Activated CD8-positive, alpha-beta T cell treated with anti-CD3 and anti-CD28 coated beads, Interleukin-2, amount 10 ng/mL, durations not matched to agents 7 days and 5 days (primary cell): ENCODE measurements at places on chromosomes 3 and 15.

DNA sequence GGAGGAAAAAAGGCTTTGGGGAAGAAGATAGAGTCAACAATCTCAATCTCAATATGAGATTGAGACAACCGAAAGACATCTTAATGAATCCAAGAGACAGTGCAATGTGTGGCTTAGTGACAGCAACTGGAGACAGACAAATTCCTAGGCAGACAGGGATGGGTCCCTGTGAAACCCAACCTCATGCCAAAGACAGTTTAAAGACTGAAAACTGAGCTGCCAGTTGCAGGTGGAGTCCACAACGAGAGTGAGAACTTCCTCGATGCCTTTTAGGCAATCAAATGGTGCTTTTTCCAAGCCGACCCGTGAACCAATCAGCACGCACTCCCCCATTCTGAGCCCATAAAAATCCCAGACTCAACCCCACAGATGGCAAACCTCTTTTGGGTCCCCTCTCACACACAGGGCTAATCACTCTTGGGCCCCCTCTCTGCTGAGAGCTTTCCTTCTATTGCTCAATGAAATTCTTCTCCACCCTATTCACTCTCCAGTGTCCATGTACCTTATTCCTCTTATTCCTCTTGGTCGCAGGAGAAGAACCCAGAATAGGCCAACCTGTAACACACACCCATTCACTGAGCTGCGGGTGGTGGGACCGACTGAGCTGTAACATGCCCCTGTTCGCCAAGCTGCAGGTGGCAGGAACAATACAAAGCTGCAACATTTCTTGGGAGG is 34.8 kb downstream of the ZMAT3 start:
- DNase-seq = no peak

- peak; percentile 71 for DNase-seq
Measured at GRCh38 chr15:58438956-58439355, 7.2 kb downstream of the LIPC start.

- DNase-seq = no peak
Measured at GRCh38 chr3:172231318-172231901, 192.0 kb downstream of the FNDC3B start.

DNA sequence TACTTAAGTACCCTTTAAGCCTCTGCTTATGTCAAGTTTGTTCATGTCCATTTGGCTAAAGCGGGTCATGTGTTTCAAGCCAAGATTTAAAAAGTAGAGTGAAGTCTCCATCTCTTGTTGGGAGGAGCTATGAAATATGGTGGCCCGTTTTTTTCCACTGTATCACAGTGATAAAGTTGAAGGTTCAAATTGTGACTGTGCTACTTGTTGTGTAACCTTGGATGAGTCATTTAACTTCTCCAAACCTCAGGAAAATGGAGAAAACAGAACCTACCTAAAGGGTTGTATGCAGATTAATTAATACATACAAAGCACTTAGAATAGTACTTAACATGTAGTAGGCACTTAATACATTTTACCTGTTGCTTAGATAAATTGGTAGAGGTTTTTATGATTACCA is 43.4 kb downstream of the SNAPC5 start:
- DNase-seq = no peak

DNA sequence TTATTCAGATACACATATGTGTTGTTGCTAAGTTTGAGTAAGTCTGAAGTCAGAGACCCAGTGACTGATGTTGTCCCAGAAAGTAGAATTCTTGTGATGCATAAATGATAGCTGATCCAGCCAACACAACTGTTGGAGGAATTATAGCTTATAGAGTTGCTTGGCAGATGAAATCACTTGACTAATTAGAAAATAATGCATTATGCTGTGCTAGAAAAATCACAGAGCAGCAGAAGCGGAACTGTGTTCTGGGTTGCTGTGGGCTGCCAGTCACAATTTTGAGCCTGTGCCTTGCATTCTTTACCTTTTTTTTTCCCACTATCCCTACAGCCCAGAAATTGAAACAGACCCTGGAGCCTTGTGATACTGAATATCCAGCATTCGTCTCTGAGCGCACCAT is 90.0 kb upstream of the LRTM1 start:
- no peak for DNase-seq

GRCh38 chr15:82551646-82552247 is 11.5 kb upstream of the RPS17 start:
- no peak for DNase-seq

DNA sequence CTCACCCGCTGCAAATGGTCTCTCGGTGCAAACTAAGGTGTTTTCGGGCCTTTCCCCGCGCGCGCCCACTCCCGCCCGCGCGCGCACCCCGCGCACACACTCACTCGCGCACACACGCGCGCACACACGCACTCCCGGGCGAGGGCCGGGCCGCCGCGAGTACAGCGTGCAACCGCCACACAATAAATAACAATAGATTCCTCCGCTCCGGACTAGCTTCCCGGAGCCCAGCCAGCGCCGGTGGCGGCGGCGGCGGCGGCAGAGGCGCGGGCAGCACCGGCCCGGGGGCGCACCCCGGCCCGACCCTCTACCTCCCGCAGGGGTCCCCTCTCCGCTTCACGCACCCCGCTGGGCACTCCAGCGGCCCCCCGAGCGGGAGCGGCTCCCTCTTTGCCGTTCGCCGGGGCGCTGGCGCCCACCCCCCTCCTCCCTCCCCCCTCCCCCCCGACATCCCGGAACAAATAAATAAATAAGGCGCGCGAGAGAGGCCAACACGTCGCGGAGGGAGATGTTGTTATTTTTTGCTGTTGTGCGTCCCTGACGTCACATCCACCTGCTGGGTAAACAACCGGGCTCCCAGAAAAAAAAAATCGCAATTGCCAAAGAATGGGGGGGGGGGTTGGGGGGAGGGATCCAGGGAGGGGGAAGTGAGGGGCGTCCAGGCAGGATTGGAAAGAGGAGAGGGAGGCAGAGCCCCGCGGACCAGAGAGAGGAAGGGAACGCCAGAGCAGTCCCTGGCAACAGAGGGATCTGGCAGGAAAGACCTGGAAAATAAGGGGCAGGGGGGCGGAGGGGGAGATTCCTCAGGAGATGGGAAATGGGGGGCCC is at the start of gene FOXP1:
Gene FOXP1, minus strand, starts transcription at position 163 of the 828 bp plus-strand sequence. CDS start 385,347 bp downstream, outside the sequence.
- DNase-seq = peak; percentile 72

DNA sequence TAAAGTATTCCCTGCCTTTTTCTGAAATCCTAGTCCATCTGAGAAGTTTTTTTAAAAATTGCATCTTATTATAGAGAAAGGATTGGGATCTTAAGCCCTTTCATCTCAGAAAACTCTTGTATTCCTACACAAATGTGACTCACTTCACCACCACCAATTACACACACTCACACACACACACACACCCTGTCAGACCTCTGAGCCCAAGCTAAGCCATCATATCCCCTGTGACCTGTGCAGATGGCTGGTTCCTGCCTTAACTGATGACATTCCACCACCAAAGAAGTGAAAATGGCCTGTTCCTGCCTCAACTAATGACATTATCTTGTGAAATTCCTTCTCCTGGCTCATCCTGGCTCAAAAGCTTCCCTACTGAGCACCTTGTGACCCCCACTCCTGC is 1181.9 kb downstream of the ROBO2 start:
- no peak for DNase-seq

DNA sequence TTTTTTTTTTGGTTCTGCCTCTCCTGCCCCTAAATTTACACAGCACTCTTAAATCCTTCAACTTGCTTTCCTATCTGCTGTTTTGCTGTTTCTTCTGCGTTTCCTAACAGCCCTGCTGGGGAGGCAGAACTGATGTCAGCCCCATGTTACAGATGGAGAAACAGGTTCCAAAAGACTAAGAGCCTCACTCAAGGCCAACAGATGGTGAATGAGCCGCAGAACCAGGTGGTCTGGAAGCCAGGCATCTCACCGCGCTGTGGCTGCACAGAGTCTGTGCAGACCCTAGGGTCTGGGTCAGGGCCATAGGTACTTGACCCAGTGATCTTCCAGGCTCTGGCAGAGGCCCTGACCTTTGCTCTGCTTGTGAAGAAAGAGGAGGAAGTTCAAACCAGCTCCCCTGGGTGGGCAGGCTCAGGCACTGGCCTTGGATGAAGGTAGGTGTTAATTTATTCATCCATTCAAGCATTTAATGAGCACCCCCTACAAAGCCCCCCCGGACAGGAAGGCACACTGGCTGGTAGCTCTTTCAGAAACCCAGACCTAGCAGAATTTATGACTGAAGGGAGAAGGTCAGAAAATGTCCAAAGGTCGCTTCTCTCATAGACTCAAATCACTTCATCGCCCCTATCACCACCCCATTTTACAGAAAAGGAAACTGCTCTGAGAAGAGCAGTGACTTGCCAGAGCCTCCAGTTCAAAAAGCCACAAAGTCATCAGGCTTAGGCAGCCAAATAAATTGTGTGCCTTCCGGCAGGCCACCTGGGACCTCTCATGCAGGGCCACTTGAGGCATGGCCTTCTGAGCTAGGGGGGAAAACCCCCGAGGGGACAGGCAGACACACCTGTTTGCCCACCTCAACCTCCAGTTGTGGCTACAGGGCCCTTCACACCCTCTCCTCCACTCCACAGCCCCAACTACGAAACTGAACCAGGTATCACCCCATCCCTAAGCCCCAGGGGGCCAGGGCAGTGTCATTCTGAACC is 2.7 kb downstream of the CHDH start:
- no peak for DNase-seq

- no peak for DNase-seq
Measured at GRCh38 chr3:106299300-106300098, 430.7 kb upstream of the CBLB start.

GRCh38 chr3:142819179-142819578 is 69.7 kb downstream of the PCOLCE2 start:
- no peak for DNase-seq

DNA sequence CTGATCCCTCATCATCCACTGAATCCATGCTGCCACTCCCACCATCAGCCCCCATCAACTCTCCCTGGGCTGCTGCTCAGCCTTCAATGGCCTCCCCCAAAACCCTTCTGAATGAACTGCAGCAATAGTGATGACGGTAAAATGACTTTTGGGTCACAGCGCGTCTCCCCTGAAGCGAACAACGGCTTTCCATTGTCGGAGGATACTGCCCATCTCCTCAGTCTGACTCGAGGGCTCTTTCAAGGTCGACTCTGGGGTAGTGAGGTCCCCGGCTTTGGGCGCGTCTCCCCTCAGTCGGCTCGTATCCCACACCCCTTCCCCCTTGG is 57.2 kb upstream of the ZBTB38 start:
- no peak for DNase-seq

- peak; percentile 90 for DNase-seq
Measured at GRCh38 chr15:74127255-74127953, 3.0 kb upstream of the ISLR2 start.

- DNase-seq = no peak
Measured at GRCh38 chr3:17605032-17605431, 137.4 kb downstream of the TBC1D5 start.

- no peak for DNase-seq
Measured at GRCh38 chr3:162103808-162104207, 607.2 kb downstream of the OTOL1 start.

- DNase-seq = no peak
Measured at GRCh38 chr3:38170722-38171121, 5.4 kb downstream of the OXSR1 start.

DNA sequence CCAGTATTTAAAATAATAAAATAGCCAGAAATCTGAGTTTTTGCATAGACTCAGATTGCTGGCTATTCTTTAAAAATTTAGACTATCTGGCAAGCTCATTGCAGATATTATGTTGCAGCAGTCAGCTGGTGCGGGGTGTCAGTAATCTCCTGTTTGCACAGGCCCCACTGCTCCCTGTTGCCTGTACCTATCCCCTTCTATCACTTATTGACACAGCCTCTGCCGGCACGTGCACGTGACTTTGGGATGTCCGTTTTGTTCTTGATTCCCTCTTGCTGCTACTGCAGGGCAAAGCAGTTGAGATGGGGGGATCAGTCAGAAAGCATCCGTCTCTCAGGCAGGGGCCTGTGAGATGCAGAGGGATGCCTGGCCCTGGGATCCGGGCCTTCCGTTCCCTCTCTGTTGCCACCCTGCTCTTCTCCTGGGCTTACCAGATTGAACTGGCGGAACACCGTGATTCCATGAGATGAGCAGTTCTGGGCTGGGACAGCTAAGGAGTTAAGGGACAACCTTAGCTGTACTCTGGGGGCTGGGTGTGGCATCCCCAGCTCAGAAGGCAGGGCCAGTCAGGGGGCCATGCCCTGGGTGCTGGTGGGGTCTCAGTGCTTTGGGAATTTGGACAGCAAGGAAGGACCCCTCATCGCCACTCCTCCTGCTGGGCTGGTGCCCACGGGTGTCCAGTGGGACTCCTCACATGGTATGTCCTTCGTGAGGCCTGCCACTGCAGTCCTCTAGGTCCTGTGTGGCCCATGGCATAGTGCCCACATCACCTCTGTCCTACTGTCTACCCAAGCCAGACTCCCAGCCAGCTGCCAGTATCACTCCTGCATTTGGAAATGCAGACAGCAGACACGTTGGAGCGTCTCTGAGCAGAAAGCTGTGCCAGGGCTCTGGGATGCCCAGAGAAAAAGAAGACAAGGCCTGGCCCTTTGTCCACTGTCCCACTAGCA is 11.8 kb downstream of the MRAS start:
- DNase-seq = no peak

DNA sequence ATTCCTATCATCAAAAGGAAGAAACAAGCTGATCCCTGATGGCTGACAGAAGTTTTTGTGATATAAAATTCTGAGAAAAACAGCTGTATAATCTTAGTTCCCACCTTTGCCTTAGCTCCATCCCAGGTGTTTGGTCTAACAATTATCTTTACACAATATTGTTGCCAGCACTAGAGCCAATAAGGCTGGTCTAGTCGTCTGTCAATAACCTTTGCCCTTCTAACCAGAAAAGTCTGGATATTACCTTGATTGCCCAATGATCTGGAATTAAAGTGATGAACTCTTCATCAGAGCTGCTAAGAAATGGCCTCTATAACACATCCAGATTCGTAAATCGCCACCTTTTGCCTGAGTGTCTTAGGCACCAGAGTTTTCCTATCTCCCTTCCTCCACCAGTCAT is 98.4 kb downstream of the FMN1 start:
- no peak for DNase-seq

GRCh38 chr3:23422517-23422851 is 219.4 kb downstream of the UBE2E2 start:
- no peak for DNase-seq

DNA sequence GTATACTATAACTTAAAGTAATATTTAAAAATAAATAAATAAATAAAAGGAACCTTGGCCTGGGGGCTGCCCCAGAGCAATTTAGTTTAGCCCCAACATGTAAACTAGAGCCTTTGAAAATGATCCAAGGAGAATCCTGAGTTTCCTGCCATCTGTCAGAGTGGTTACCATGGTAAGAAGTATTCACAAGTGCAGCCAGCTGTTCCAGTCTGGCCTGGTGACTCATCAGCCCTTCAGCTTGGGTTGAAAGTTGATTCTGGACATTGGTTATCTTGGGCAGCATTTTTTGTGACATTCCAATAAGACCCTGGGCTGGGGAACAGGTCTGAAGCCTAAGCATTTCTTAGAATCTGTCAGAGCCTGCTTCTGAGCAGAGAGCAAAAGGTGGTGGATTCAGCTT is 72.7 kb upstream of the LRTM1 start:
- DNase-seq = no peak

GRCh38 chr3:16533928-16534574 is 20.6 kb upstream of the RFTN1 start:
- no peak for DNase-seq

GRCh38 chr15:52559575-52559974 is 9.3 kb downstream of the ARPP19 start:
- DNase-seq = no peak
